Activated CD4-positive, alpha-beta T cell treated with anti-CD3 and anti-CD28 coated beads, Interleukin-2, amount 50 U/mL, for 1 hour (primary cell): ENCODE measurements at places on chromosomes 3 and 15.

DNA sequence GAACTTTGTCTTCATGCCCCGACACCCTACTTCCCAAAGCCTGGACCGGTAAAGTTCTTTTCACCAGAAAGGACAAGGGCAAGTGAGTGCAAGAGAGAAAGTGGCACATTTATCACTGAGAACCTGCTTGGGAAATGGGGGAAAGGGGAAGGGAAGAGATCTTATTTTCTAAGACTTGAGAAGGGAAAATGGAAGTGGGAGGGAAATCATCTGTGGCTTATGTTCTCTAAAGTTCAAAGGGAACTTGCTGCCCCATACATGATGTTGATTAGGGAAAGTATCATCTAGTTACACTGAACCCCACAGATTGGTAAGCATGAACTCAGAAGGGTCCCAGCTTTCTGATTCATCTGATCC, 199.5 kb upstream of the LPP start:
- DNase-seq: no peak

GRCh38 chr3:178439504-178439903, 96.7 kb upstream of the KCNMB2 start:
- DNase-seq: no peak

DNA sequence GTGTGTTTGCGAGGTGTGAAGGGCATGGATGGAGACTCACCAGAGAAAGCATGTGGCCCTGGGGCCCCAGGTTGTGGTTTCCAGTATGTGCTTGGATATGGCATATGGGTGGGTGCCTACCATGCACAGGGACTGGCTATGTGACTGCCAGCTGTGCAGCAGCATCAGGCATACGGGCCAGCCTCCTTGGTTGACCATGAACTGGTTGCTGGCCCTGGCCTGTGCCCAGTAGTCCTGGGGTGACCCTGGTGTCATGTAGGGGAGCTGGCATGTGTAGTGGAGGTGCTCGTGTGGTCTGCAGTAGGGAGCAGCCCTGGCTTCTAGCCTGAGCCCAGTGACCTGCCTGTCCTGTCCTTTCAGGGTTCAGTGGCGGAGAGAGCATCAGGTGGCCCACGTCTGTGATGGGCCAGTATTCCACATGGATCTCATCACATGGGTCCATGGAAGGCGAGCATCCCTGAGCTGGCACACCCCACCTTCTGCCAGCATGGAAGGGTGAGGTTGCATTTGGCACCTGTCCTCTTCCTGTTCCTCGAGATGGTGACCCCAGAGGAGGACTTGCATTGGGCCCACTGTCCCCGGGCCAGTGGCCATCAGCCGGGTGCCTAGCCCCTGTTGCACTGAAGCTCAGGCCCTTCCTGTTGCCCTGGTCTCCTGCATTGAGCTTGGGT, 228.9 kb downstream of the SNRPN start:
- DNase-seq: no peak

DNA sequence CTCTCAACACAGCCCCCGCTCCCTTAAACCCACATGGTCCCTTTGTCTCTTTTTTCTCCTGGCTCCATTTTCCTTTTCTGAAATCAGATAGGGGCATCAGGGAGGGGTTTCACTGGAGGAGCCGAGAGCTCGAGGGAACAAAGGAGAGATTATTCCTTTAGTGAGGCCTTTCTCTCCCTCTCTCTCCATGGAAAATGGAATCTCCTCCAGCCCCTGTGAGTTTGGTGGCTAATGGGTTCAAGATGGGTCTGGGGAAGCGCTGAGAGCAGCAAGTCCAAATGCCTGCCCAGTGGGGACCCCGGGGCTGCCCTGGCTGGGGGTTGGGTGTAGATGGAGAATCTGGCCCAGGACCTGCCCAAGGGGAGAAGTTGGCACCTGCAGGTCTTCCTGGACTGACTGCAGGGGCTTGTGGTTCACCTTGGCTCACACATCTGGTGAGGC, 56.8 kb downstream of the ITGA11 start:
- no peak for DNase-seq

GRCh38 chr3:175059788-175060187, 200.7 kb downstream of the NAALADL2 start:
- DNase-seq: no peak

- no peak for DNase-seq
These were observed 227.1 kb downstream of the ZPLD1 start for GRCh38 chr3:102661707-102662497.

GRCh38 chr3:46024131-46024530, 3.2 kb downstream of the XCR1 start:
- DNase-seq: no peak

GRCh38 chr3:185866555-185866954, 41.7 kb upstream of the IGF2BP2 start:
- DNase-seq: no peak

DNA sequence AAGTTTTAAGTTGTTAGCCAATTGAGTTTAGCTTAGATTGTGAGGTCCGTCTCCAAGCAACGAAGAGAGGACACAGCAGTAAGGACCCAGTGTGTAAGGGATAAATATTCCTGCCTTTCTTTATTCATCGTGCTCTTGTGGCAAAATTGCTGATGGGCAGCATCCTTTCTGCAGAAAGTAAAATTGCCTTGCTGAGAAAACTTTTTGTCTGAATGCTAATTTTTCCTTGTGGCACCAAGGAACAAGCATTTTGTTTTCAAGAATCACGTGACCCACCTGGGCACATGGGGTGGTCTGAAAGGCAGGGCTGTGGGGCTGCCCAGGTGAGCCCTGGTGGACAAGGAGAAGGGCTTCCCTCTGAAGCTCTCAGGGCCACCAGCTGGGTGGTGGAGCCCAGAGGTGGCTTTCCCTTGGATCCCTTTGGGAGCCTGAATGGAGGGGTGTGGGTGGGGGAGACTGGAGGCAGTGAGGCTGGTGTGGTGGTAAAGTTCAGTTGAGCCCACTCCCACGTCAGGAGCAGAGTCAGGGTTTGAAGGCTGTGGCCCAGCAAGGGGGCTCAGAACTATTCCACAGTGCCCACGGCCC, 24.0 kb upstream of the TMCC1 start:
- no peak for DNase-seq

DNA sequence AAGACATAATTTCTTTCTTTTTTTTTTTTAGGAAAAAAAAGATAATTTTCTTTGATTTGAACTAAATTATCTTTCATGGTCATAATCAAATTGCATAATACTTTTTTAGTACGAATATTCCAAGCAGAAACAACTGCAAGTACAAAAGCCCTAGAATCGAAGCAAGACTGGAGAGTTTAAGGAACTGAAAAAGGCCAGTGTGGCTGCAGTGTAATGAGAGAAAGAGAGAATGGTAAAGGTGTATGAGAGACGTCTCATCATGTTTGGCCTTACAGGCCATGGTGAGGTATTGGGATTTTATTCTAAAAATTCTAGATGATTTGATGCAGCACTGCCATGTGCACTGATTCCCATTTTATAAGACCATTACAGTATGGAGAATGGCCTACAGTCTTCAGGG, 180.9 kb downstream of the SUCNR1 start:
- DNase-seq: no peak

DNA sequence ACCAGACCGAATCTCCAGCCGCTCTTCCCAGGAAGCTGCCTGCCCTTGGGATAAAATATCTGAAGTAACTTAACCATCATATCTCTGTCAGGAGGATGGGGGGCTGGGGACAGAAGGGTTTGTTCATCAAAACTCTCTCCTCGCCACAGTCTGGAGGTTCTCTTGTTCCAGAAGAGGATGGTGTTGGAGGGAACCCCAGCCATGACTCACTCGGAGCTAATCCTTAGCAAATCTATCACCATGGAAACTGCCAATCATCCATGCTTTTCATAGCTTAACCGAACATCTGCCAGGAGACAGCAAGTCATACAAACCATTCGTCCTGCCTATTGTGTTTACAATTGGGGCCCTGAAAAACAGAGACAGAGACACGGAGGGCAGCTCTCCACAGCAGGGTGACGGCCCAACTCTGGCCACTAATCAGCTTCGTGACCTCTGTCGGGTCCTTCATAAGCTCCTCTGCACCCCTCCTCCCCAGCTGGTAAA, 73.8 kb upstream of the HEG1 start:
- no peak for DNase-seq

GRCh38 chr3:124627501-124627908, 102.7 kb upstream of the UMPS start:
- DNase-seq: no peak

GRCh38 chr3:156332304-156332703, 211.9 kb downstream of the KCNAB1 start:
- DNase-seq: no peak

- DNase-seq: no peak
These were observed 49.4 kb upstream of the HES1 start for GRCh38 chr3:194086388-194087075.

- DNase-seq: no peak
These were observed 42.6 kb upstream of the MRPS22 start for GRCh38 chr3:139301183-139301582.

DNA sequence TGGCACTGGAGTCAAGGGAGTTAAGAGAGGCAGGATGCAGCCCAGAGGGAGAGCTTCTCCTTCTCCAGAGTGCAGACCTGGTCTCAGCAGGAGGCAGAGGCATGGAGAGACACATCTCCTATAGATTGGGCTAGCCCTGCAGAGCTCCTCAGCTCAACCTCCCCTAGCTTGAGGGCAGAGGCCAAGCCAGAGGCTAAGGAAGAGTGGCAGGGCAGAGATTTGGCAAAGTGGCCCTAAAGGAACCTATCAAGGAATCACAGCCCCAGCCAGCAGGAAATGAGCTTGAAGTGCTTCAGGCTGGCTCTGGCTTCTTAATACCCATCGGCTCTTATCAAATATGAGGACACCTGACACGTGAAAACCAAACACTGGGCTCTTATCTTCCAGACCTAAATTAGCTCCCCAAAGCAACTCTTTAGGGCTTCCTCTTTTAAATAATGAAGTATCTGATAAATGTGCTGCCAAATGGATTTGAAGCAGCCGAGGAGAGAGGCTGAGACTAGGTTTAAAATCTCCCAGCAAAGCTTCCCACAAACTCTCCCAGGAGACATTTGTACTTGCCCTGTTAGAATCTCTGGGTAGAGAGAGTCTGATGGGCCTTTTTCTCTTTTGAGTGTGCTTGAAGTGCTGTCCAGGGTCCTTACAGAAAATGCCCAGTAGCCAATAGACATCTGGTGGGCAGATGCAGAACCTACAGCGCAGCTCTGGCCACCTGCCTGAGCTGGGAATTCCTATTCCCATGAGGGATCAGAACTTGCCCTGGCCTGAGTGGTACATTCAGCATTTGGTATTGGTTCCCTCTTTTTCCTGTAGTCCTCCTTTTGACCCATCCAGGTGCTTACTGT, 271.4 kb downstream of the CLSTN2 start:
- DNase-seq: no peak

GRCh38 chr15:94327356-94327936, 96.1 kb downstream of the MCTP2 start:
- DNase-seq: no peak

GRCh38 chr3:46393011-46393410, 13.9 kb downstream of the CCR5AS start:
- DNase-seq: no peak

GRCh38 chr3:9978710-9979305, 7.8 kb downstream of the EMC3 start:
- no peak for DNase-seq

- DNase-seq: no peak
These were observed 2.5 kb downstream of the ATG7 start for GRCh38 chr3:11274566-11275142.

DNA sequence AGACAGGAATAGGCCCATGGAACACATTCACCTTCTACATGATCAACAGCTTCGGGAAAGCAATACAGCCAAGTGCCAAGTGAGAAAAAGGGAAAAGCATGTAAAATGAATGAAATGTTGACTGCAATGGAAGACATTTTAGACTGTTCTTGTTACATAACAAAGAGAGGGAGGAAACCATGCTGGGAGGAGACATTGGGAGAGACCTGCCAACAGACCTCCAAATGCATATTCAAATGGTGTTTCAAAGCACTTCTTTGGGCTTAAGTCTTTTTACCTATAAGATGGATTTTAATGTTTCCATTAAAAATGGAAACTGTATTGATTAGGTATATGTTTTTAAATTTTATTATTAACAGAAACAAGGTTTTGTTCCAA, 350.0 kb upstream of the THBS1 start:
- DNase-seq: no peak

- DNase-seq: no peak
These were observed 128.9 kb upstream of the TPRG1 start for GRCh38 chr3:189042832-189043231.

GRCh38 chr3:128794770-128795649, 69.0 kb downstream of the RAB7A start:
- peak; percentile 50 for DNase-seq

- no peak for DNase-seq
These were observed 136.8 kb downstream of the FHIT start for GRCh38 chr3:61114316-61114953.

- peak; percentile 85 for DNase-seq
These were observed 27.2 kb downstream of the LRRC2 start for GRCh38 chr3:46538803-46539442.

- DNase-seq: no peak
These were observed 670 bp upstream of the CBLB start for GRCh38 chr3:105869531-105869833.

DNA sequence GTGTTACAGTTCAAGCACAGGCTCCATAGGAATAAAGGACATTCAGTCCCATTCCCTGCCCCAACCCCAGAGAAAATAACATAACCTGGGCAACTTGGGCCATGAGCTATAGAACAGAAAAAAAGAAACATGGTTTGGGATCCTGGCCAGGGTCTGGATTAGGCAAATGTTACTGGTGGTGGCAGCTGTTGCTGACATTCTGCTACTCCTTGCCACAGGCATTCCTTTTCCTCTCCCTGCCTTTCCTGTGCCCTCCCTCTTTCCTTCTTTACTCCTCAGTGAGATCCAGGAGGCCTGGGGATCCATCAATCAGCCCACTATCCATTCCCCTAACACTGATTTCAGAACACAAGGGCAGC, 129.1 kb downstream of the NTRK3 start:
- no peak for DNase-seq

DNA sequence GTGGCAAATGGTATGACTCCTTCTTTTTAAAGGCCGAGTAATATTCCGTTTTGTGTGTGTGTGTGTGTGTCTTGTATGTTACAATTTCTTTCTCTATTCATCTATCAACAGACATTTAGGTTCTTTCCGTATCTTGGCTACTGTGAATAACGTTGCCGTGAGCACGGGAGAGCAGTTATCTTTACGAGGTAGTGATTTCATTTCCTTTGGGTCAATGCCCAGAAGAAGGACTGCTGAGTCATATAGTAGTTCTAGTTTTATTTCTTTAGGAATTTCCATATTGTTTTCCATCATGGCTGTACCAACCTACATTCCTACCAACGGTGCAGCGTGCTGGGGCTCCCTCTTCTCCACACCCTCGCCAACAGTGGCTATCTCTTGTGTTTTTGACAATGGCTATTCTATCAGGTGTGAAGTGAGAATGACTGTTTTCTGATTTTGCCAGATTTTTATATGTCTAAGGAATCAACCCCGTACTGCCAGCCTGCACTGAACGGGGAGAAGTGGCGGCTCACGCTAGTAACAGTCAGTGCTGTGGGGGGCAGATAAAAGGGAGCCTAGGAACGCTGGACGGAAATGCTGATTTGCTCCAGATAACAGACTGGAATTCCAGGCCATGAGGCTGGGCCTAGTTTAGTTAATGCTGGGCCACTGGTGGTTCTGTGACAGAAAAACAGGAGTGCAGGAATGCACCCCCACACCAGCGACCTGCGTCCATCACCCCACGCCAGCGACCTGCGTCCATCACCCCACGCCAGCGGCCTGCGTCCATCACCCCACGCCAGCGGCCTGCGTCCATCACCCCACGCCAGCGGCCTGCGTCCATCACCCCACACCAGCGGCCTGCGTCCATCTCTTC, 168.1 kb downstream of the XXYLT1 start:
- DNase-seq: no peak
